ENCODE measurements at places on chromosomes 16 and 17.

GRCh38 chr17:6702567-6703215 is 10.5 kb downstream of the SLC13A5 start:
- DNase-seq: no peak

DNA sequence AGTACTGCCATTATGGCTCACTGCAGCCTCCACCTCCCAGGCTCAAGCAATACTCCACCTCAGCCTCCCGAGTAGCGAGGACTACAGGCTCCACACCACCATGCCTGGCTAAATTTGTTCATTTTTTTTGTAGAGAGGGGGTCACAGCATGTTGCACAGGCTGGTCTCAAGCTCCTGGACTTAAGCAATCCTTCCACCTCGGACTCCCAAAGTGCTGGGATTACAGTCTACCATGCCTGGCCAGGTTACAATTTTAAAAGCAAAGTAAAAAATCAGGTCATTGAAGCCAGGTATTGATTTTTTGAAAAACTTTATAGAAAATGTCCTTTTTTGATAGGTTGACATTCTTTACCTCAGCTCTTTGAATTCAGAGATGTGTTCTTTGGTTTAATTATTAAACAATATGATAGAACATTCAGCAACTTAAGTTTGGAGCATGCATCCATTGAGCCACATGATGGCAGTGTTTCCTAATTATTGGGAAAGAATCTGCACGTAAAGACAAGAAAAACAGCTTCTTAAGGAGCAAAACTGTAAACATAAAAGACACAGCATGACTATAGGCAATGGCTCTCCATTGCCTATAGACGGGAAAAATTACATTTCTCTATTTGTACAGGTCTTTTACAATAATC is 1.7 kb upstream of the SLC16A11 start:
- DNase-seq: peak; percentile 35

DNA sequence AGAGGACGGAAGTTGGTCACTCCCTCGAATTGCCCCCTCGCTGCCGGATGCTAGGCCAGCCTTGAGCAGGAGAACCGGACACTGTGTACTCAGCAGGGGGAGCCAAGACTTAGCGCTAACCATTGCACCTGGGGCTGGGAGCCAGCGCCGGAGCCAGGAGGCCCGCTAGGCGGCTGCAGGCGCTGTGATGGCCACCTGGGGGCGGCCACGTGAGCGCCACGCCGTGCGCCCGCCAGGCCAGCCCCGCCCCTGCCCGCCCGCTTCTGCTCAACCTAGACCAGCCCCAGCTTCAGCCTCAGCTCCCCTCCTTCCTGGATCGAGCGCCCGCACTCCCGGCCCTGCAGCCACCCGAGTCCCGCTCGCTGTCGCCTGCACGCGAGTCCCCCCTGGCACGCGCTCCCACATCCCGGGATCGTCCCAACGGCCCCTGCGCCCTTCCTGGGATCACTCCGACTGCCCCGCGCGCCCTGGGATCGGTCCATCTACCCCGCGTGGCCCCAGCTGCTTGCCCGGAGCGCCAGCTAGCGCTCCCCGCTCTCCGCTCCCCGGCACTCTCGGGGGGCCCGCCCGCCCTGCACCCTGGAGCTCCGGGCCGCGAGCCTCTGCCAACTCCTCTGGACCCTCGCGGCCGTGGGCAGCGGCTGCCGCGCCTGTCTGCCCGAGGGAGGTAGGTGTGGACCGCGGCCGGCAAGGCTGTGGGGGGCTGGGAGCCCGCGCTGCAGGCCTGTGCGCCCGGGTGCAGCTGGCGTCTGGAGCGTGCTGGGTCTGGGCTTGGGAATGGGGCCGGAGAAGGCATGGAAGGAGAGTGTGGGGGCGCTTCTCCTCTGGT is at the start of gene EEF2K:
Gene EEF2K, plus strand, starts transcription at position 266 of the 829 bp plus-strand sequence. CDS start 19,452 bp downstream, outside the sequence.
- DNase-seq: peak; percentile 94

DNA sequence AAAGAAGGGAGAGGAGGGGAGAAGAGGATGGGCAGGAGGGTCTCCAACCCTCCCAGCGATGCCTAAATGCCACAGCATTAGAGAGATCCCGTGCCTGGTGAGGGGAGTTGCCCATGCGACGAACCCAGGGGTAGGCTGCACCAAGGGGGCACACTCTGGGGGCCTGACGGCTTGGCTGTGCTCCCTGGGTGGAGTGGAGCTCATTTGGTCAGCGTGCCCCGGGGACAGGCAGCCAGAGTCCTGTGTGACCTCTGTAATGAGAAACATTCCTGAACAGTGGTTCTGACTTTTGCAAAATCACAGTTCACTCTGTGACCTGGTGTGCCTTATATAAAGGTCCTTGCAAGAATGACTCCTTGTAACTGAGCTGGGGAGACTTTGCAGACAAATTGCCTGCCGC is 205.0 kb upstream of the N4BP1 start:
- DNase-seq: no peak

DNA sequence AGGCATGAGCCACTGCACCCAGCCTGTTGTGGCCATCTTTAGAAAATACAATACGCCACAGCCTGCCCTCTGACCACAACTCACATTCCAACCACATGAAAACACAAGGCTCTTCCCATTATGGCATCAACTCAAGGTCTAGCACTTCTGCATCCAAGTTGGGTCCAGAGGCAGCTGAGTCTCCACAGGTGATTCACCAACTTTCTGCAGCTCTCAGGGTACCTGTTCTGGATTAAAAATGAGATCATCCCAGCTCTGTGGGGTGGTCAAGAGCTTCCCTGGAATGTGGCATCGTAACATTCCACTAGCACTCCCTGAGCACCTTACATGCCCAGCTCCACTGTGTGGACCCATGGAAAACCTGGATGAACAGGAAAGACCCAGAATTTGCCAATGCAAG is 9.9 kb upstream of the GUCY2D start:
- no peak for DNase-seq

DNA sequence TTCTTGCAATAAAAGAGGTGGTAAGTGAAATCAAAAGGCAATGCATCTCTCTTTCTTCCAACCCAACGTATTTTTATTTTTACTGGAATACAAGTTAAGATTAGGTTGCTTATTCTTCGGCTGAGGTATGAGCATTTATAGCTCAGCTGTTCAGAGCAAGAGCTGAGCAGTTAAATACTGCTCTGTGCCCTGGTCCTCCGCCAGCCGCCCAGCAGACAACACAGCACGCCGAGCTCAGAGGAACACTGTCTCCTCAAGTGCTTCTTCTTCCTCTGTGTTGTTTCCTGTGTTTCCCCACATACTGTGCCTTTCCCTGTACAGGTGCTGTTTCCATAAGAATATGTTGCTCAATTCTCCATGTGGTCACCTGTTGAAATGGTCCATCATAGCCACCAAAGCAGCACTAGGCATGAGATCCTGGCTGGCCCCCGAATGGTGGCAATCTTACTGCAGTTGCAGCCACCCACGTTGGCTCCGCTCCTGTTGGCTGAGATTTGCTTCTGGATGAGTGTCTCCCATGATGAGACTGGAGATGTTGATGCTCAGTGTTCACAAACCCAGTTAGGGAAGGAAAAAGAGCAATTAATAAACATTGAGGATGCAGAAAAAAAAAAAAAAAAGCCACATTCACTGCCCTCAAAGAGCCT is 515.3 kb downstream of the GRIN2A start:
- no peak for DNase-seq

DNA sequence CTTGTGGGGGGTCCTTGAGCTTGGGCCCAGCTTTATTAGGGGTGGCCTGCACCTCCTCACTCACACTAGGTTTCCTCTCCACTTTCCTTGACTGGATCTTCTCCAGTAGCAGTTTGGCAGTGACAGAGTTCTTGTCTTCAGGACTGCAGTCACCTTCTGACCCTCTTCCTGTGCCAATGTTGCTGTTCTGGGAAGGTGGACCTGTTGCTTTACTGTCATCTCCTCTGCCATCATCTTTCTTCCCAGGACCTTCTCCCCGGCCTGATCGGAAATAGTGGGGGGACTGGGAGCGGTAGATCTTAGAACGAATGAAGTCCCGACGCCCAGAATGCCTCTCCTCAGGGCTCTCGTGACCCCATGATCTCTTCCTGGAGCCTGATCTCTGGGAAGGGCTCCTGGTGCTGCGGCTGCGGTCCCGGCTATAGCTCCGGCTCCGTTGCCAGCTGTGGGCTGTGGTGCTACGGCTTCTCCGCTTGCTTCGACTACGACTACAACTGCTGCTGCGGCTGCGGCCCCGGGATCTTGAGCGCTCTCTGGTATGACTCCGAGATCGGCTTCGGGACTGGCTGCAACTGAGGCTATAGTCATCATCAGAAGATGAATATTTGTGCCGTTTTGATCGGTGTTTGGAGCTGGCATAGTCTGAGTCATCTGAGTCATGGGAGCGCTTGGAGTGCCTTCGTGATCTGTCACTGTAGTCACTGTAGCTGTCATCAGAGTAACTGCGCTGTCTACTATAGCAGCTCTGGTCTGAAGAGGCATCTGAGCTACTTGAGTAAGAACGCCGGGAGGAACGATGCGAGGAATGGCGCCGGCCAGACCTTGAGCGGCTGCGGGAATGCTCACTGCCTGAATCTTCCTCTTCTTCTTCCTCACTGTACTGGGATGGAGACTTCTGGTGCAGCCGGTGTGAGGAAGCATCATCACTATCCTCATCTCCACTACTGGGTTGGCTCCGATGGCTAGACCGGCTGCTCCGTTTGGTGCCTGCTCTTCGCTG is 9.5 kb upstream of the ITGA2B start:
- DNase-seq: no peak

DNA sequence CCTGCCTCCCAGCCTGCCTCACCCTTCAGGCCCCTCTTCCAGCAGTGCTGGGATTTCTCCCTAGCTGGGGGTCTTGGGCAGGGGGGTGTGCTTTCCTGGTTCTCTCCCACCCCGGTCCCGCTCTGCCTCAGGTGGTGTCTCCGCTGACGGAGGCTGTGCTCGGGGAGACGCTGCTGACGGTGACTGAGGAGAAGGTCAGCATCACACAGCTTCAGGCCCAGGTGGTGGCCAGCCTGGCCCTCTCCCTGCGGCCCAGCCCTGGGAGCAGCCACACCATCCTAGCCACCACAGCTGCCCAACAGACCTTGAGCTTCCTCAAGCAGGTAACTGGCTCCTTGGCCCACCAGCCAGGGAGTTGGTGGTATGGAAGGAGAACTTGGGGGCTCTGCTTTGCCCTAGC is 56.5 kb downstream of the TMEM132E start:
- DNase-seq: no peak

GRCh38 chr16:85082173-85083050 is 29.9 kb downstream of the CIBAR2 start:
- DNase-seq: peak; percentile 64

- DNase-seq: no peak
These were observed 80.7 kb downstream of the USP32 start for GRCh38 chr17:60311186-60311585.

DNA sequence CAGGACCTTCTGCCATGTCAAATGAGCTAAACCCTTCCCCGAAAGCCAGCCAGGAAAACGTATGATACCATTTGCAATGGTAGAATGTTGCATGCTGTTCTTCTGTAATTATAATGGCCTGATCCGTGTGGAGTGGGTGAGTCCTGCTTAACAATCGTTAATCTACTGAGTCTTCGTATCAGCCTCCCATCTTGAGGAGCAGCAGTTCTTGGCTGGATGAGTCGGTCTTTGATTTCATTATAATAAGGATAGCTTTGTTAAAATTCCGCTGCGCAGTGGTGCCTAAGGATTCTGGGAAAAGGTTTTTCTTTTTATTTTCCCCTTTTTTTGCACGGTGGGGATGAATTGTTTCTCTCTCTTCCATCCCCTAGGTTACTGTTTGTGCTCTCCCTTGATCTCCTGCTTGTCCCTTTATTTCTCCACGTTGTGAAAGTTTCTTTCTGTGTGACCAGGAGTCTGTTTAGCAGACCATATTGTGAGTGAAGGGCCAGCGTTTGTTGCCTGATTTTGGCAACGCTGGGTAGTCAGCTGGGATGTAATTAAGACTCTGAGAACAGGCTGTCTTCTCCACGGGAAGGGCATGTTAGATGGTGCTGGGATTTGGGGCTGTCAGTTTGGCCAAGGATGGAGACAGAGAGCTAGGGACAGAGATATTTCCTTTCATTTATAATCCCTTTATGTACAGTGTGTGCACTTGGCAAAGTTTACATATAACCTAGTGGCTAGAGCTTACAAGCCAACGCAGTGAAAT is 263.0 kb downstream of the FTO start:
- no peak for DNase-seq

GRCh38 chr17:21263376-21263775 is 10.2 kb upstream of the NATD1 start:
- DNase-seq: no peak

DNA sequence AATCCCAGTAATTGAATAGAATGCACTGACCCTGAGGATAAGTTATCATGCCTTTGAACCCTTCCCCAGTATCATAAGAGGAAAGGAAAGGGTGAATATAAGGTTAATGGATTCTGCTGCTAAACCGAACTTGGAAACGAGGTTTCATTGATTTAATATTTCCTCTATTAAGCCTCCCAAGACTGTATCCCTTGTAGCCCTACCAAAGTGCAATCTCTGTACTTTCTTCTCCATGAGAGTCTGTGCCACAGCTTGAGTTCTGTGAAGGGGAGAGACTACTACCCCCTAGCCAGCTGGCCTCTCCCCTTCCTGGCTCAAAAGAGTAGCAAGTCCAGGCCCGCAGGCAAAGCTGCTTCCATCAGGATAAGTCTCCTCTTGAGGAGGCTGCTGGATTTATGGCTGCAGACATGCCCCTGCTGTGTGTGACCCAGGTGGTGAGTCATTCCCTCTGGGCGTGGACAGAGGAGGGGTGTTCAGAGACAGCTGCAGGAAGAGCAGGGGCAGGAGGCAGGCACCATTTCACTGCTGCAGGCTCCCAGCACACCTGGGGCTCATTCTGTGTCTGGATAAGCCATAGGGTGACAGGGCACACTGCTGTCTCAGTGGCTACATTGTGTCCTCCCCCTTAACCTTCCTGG is 58.4 kb downstream of the TOM1L2 start:
- DNase-seq: no peak

GRCh38 chr17:68446626-68447041 is 10.7 kb downstream of the WIPI1 start:
- DNase-seq: no peak

DNA sequence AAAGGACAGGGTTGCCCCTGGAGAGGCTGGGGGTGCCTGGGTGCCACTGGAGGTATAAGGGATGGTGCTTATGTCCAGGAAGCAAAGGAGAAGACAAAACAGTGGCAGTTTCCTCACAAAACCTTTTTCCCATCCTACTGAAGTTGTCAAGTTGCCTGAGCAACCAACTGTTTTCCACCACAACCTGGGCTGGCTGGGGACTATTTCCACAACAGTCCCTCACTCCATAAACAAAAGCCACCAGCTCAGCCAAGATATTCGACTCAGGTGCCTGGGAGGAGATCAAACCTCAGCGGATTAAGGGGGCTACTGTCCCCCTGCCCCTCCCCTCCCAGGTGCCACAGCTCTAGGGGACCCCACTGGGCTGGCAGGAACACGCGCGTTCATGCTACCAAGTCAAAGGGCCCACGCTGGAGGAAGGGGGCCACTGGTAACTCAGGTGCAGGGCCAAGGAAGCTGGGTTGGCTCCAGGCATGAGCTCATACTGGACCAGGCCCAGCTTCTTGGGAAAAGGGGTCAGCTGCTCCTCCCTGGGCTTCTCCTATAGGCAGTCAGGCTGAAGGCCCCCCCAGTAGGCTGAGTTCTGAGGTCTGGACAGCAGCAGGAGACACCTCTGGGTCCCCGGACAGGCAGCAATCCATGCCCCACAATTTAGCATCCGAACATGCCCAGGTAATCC is 45.7 kb upstream of the MRPS23 start:
- no peak for DNase-seq
